ENCODE measurements at places on chromosomes 13 and 19.

DNA sequence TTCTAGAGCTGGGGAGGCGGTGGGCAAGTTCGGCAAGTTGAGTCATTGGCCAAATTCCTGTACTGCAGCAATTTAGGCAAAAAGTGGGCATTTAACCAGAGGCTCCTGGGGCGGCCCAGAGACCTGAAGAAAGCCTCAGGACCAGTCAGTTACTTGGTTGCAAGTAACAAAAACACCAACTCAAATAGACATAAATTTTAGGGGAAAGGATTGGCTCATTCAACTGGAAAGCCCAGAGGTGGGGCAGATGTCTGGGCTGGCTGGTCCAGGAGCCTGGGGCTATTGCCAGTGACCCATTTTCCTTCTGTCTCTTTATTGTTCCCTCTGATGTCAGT is 97.1 kb downstream of the SIPA1L3 start:
- no peak for DNase-seq

DNA sequence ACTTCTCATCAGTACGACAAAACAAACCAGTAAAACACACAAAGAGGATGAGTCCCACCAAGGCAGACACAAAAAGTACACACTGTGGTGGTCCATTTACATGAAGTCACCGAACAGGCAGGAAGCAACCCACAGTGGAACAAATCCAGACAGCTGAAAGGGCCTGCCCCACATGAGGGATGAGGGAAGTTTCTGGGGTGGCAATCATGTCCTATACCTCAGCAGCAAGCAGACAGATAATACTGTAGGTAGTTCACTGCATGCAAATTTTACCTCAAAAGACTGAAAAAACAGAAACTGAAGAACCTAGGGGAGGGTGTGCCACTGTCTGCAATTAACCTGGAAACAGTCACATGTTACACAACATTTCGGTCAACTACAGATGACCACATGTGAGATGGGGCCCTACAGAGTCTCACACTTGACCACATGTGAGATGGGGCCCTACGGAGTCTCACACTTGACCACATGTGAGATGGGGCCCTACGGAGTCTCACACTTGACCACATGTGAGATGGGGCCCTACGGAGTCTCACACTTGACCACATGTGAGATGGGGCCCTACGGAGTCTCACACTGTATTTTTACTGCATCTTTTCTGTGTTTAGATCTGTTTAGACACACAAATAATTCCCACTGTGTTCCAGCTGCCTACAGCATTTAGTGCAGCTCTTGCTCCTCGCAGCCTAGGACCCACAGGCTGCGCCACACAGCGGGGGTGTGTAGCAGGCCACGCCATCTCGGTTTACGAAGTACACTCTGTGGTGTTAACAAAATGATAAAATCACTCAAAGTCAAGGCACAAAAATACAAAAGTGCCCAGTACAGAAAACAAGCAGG is 22.2 kb downstream of the PCID2 start:
- peak; percentile 64 for DNase-seq

- no peak for DNase-seq
Measured at GRCh38 chr19:9018163-9018875, 8.1 kb upstream of the MUC16 start.

- DNase-seq: peak; percentile 2
Measured at GRCh38 chr13:81171065-81171647, 830.2 kb upstream of the SPRY2 start.

DNA sequence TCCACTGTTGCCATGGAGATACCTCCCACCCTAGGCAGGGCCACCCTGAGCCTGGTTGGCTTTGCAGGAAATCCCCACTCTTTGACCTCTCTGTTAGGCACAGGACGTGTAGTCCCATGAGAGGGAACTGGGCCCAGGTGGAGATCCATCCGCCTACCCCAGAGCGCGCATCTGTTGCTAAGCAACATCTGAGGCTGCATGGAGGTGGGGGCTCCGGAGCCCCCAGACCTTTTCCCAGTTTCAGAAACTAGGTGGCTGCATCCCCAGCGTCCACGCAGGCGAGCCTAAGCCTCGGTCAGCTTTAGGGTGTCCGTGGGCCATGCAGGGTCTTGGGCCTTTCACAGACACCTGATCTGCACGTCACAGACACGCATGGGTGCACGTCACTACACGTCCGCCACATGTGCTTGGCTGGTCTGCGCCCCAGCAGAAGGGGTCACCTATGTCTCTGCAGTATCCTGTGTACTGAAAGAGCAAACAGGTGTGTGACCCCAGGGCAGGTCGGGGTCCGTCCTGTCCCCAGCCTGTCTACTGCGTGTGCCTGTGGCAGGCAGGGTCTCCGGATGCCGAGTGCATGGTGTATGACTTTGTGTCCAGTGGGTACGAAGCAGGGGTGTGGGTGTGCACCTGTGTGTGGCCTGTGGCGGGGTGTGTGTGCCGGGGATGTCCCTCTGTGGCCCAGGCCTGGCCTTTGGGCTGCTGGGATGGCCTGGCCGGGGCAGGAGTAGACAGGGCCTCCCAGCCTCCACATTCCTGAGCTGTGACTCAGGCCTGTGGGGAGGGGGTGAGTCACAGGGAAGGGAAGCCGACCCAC is 4.1 kb upstream of the CIRBP start:
- DNase-seq: no peak

DNA sequence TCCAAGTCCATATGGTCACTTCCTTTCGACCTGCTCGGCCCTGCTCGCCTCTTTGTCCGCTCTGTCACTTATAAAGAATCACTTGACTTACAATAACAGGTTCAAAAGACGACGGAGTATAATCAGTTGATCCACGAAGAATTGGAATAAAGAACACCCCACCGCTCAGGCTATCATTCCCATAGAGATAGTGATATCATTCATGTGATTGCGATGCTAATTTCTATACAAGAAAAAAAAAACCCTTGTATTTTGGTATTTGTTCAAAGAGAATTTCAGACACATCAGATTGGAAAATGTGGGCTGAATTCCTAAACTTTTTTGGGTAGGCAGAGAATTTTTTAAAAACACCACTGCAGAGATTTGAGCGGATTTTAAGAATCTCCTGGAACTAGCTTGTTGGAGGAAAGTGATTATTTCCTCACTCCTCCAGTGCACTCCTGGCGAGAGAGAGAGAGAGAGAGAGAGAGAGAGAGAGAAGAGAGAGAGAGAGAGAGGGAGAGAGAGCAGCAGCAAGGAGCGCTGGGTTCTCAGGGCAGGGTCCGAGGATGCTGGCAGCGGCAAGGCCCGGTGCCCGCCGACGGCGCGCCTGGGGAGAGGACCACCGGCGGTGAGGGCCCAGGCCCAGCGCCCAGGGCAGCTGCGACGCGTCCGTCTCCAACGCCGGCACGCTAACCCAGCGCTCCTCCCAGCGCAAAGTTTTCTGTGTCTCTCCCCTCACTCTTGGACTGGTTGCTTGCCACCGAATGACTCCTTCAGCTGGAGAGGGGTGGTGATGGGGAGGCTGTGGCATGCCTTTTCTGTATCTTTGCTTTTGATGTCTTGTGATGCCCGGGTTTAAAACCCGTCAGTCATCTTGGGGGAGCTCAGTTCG is 149.0 kb upstream of the ZNF536 start:
- no peak for DNase-seq

DNA sequence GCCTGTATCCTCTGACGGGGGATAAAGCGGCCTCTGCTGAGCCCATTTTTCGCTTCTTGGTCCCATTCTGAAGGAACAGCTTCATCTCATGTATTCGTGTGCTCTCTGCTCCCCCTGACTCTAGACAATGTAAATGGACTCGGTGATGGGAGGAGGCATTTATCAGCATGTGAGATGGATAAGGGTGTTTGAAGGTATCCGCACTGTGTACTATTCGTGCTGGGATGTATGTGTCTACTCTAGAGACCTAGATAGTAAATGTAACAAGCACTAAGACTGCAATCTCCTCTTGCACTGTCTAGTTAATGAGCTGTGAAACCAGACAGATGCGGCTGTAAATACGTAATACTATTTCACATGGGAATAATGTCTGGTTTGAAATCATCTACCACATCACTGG is 134.6 kb upstream of the ARGLU1 start:
- no peak for DNase-seq

GRCh38 chr19:50435221-50435620 is 2.5 kb downstream of the MYBPC2 start:
- DNase-seq: no peak

DNA sequence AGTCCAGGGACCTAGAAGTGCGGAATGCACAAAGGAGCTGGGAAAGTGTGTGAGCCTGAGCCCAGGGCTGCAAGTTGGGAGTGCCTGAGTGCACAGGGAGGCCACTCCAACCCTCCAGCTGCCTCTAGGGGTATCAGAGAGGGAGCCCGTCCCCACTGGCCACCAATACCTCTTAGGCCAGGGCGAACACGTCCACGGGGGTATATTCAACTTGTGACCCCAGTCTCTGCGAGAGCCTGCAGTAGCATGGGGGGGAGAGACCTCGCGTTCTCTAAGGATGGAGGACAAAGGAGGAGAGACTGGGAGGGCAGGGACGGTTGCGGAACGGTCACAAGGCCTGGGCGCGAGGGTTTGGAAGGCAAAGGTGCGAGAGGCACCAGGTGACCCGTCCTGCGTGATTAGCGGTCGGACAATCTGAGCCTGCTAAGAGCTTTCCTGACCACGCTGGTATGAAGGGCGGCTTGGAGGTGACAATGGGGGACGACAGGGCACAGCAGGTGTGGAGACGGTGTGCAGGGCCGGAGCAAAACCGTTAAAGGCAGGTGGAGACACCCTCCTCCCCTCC is 676 bp downstream of the CD320 start:
- no peak for DNase-seq

DNA sequence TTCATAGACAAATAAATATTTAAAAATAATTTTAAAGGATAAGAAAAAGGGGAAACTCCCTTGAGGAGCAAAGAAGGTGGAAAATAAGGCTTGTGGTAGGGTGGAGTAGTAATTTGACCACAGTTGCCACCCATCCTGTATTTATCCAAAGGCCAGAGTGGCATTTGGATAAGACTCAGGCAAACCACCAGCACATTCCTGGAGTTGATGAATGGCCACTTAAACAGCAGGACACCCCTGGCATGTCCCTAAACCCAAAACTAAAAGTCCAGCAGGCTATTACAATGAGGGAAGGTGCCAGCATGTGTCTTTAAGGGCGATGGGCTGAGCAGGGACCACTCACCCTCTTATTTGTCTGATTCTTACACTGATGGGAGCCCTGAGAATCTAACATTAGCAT is 9.8 kb upstream of the FRY start:
- no peak for DNase-seq

DNA sequence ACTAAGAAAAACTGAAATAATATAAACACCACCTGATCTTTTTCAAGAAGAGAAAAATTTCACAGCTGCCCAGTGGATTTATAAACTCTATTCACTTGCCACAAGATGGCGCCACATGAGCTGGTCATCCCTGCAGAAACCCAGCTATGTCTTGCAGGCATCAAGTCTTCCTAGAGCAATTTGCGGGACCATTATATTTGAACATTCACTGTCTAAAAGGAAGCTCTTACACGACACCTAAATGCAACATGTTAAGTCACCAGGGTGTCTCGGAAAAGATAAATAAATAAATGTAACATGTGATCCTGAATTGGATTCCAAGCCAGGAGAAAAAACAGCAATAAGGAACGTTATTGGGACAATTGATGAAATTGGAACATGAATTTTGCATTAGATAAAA is 20.3 kb upstream of the AKT2 start:
- DNase-seq: peak; percentile 69

DNA sequence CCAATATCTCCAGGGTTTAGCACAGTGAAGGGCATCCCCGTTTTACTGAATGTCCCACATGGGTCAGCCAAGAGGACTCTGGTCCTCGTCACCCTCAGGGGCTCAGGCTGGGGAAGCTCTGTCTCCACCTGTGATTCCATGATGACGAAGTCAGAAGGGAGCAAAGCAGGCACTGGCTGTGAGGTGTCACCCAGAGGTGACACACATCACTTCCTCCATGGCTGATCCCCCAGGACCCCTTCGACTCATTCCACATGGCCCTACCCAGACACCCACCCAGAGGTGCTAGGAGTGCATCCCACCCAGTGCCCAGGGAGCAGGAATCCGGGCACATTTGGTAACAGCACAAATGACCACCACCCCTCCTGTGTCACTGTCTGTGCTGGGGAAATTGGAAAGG is 145.2 kb upstream of the VSTM2B start:
- DNase-seq: no peak

DNA sequence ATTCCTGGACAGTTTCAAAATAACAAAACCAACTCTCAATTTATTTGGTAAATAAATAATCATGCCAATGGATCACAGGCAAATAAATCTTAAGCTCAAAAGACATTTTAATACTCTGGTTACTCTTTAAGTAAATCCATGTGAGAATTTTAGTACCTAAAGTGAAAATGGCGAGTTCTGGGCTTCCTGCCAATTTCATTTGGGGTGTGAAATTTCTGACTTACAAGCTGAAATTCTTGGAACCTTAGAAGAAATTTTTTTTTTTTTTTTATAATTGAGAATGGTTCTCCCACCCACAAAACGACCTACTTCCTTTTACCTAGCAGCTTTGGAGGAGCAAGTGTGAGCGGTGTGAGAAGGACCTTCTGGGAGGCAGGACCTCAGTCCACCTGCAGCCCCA is 354.5 kb upstream of the NBEA start:
- DNase-seq: no peak

DNA sequence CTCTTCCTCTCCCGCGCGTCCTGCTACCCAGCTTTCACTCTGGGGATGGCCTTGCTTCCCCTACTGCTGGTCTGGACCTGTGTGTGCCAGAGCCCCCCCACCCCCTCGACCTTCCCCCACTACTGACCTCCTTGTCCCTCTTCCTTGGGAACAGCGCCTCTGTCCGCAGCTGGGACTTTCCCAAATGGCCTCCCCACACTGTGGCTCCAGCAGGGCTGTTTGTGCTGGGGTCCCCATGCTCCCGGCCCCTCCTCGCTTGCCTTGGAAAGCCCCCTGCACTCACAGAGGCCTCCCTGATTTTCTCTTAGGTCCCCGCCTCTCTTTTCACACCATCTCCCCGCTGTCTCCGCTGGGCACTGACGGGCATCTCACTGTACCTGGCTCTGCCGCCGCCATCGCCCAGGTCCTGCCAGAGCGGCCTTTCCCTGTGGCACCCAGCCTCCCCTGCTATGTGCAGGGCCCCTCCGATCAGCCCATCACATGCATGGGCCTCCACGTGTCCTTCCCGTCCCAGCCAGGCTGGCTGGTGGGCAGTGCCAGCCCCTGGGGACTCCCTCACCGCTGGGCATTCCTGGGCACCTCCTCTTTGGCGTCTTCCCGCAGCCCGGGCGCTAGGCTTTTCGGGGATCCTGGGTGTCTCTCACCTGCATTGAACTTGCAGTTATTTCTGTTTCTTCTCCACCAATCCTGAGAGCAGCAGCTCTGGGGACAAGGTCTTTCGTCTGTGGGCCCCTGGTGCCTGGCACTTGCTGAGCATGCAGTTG is 118.7 kb downstream of the ATP11A start:
- no peak for DNase-seq

- no peak for DNase-seq
Measured at GRCh38 chr19:49425922-49426592, 869 bp downstream of the GFY start.

- no peak for DNase-seq
Measured at GRCh38 chr13:49844181-49844580, 51.7 kb upstream of the KPNA3 start.

DNA sequence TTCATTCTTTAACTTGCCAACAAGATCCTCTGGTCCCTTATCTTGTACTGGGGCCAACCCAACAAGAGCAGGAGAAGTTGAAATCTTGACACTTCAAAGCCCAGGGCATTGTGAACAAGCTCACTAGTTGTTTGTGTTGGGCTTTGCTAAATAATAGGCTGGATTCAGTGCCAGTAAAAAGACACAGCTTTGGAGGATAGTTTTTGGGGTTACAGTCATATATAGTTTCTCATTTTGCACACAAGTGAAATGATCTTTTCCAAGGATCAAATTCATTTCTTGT is 30.3 kb upstream of the LRCH1 start:
- no peak for DNase-seq

Measured in CD4-positive, alpha-beta T cell treated with Interleukin-4 for 4 hours (primary cell).